Ovary (tissue), 10 donors: ENCODE measurements at places on chromosomes 3 and 15.

DNA sequence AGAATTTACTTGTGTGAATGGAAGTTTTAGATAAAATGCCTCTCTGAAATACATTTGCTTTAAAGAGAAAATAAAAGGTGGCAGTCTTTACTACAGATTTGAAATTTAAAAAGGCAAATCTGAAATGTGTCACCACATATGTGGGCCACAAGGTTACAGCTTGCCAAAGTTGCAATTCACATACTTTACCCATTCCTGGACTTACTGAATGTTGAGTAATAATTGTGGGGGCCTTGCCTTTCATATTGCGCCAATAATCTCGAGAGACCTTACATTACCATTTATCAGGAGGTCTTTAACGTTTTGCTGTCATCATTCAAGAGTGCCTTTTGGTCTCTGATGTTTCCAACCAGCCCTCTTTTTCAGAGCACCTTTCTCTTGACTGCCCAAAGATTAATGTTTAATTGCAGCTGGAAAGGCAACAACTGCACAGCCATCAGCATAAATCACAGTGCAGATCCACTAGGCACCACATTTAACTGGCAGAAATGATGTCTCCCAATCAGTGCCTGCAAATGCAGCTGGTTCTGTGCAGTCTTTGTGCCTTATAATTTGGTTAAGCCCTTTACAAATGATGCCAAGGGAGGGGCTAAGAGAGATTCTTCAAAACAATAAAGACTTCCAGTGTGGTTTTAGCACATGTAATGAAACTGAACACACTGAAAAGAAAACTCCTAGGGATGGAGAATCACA is 206.8 kb downstream of the MAGI1 start:
- no peak for DNase-seq
- H3K4me1 ChIP-seq, result no peaks in the 10 kb centered on the region
- no peaks in the 10 kb centered on the region for H3K36me3 ChIP-seq
- H3K4me3 ChIP-seq, result no peak overlapping the region
- H3K27ac ChIP-seq, result no peak overlapping the region
- no peaks in the 10 kb centered on the region for H3K27me3 ChIP-seq

GRCh38 chr15:73382115-73382514 is 13.4 kb upstream of the HCN4 start:
- H3K27ac ChIP-seq, result no peak overlapping the region
- H3K4me3 ChIP-seq, result no peak overlapping the region
- DNase-seq, result no peak
- H3K36me3 ChIP-seq, result no peaks in the 10 kb centered on the region
- no peaks in the 10 kb centered on the region for H3K4me1 ChIP-seq

- H3K4me3 ChIP-seq, result no peak overlapping the region
- H3K36me3 ChIP-seq, result no peaks in the 10 kb centered on the region
- H3K27me3 ChIP-seq, result no peaks in the 10 kb centered on the region
Measured at GRCh38 chr15:46703871-46704637, 1013.3 kb upstream of the SEMA6D start.

- H3K4me3 ChIP-seq, result no peak overlapping the region
- no peaks in the 10 kb centered on the region for H3K36me3 ChIP-seq
- DNase-seq, result peak; percentile 56
- H3K4me1 ChIP-seq, result peaks cover 19% of the 10 kb centered on the region
- no peaks in the 10 kb centered on the region for H3K27me3 ChIP-seq
- H3K27ac ChIP-seq, result no peak overlapping the region
Measured at GRCh38 chr3:113287803-113288648, 76.7 kb downstream of the BOC start.

GRCh38 chr3:121592856-121593702 is at the start of gene FBXO40:
FBXO40 (plus strand) TSS chr3:121593379; CDS start chr3:121620576, 27,197 bp downstream.
- H3K36me3 ChIP-seq, result no peaks in the 10 kb centered on the region
- H3K27ac ChIP-seq, result peak within 1 kb of the TSS; percentile 18

- H3K27me3 ChIP-seq, result no peaks in the 10 kb centered on the region
- peak; percentile 26 for DNase-seq
- H3K36me3 ChIP-seq, result no peaks in the 10 kb centered on the region
- no peak overlapping the region for H3K27ac ChIP-seq
- no peaks in the 10 kb centered on the region for H3K4me1 ChIP-seq
Measured at GRCh38 chr3:131526801-131527347, 24.1 kb upstream of the MRPL3 start.

DNA sequence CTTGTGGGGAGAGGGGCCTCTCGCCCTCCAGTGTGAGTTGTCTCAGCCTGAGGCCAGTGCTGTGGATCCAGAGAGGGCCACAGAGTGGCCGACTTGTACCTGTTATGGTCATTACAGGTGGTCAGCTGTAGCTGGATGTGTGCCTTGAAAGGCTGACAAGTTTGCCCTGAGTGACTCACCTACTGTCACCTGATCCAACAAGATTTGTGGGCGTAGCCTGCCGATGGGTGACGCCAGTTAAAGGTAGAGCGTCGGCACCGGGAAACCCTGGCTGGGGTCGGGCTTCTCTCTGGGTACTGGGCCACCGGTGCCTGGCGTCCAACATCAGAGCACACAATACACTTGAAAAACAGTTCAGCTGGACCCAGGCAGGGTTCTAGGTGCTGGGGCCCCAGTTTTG is 2.8 kb upstream of the ISG20 start:
- peaks cover 8% of the 10 kb centered on the region for H3K4me1 ChIP-seq
- no peak overlapping the region for H3K27ac ChIP-seq
- H3K36me3 ChIP-seq, result no peaks in the 10 kb centered on the region
- H3K4me3 ChIP-seq, result no peak overlapping the region

DNA sequence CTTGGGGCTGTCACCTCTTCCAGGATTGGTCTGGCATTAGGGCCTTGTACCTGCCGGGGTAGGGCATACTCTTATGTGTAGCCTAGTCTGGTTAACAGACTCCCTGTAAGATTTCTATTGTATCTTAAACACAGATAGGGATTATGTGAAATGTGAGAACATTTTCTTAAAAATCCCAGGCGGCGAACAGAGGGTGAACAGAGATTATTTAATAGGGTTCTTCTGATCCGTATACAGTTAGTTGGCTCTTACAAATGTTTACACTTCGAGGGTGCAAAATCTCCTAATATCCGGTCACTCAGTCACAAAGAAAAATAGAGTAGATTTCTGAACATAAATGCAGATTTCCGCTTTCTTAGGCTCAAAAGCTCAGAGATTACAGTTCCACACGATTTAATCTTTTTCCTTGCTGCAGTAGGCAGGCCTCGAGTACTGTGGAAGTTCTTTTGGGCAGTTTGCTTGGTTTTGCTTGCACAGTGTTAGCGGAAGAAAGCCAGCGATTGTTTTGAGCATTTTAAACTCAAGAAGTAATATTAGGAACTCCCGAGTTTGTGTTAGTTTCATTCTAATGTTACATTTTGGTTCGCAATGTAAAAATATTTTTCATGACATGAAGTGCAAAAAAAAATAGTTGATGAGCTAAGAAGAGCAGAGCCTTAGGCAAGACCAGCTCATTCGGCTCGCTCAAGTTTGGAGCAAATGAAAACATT is 993 bp downstream of the PLCL2 start:
- H3K4me3 ChIP-seq, result peak overlapping the region; percentile 84
- H3K36me3 ChIP-seq, result no peaks in the 10 kb centered on the region
- H3K27me3 ChIP-seq, result no peaks in the 10 kb centered on the region
- DNase-seq, result no peak
- peaks cover 6% of the 10 kb centered on the region for H3K4me1 ChIP-seq
- peak overlapping the region; percentile 92 for H3K27ac ChIP-seq
